NCI-H526 (cell line): ENCODE measurements at places on chromosomes 4 and X.

- DNase-seq = no peak
Measured at GRCh38 chr4:95528388-95528948, 20.3 kb downstream of the UNC5C start.

DNA sequence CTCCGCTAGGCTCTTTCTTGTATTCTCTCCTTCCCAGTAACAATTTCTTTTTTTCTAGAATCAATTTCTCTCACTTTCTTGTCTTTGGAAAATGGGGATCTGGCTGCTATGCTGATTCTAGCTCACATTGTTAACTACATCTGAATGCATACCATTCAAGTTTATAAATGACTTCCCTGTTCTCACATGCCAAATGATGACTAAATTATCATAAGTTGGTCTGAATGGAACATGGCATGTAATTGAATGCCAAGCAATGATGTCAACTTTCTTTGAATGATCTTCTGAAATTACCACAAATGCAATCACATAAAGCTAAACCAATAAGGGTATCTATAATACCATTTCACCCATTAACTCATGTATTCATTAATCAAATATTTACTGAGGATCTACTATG lies 2.7 kb upstream of the ITM2A start:
- DNase-seq = no peak

DNA sequence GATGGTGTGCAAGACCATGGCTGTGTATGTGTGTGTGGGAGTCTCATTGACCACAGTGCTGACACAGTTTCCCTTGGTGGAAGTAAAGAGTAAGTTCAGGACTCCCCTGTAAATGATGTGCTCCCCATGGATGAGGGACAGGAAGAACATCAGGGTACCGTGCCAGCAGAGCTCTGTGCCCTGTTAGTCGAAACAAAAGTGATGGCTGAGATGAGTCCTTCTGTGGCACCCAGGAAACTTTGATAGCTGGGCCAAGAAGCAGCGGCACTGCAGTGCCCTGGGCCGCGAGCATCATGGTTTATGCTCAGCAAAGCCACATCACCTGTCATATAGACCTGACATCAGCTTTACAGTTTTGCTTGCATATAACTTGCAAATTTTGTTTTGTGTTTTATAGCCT lies 61.4 kb upstream of the CLDN34 start:
- no peak for DNase-seq

DNA sequence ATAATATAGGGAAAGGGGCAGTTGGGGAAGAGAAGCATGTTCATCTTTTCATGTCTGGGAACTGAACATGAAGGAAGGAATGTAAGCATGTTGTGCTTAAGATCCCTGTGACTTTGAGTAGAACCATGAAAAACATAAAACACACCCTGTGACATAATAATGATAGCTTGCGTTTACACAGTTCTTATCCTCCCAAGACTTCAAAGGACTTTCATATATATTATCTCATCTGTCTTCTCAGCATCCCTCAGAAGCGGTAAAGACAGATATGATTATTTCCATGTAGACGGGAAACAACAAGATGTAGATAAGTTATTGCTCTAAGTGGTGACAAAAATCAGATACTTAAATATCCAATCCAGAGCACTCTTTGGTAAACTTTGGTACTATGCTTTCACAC lies 3.3 kb upstream of the SH3RF1 start:
- no peak for DNase-seq
